ENCODE measurements at places on chromosomes 16 and 17.

DNA sequence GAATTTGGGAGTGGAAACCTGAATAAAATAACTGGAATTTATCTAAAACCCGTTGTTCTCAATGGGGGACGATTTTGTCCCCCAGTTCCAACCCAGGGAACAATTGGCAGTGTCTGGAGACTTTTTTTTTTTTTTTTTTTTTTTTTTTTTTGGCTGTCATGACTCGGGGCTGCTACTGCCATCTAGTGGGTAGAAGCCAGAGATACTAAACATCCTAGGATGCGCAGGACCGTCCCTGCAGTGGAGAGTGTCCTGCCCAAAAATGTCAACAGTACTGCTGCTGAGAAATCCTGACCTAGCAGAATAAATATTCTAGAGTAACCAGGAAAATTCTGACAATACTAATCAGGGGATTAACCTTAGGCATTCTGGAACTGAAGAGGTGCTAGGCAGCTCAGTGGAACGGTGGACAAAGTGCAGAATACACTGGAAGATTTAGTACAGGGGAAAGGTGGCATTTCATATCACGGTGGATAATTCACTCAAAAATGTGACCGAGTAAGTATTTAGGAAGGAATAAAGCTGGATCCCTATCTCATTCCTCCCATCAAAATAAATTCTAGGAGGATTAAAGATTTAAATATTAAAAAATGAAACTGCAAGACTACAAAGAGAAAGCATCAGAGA lies 107.6 kb downstream of the SPECC1 start:
- DNase-seq, result no peak

GRCh38 chr16:1534021-1535020 lies 855 bp downstream of the TMEM204 start:
- no peak for DNase-seq

- no peak for DNase-seq
Observed at GRCh38 chr16:31508706-31509195, 560 bp upstream of the RUSF1 start.

- no peak for DNase-seq
Observed at GRCh38 chr17:74972107-74972972, at the start of gene HID1. TSS of gene HID1 (minus strand) at chr17:74972759. CDS start at chr17:74972656, 103 bp downstream.

- DNase-seq, result no peak
Observed at GRCh38 chr17:63480826-63481487, 4.1 kb downstream of the ACE start.

- DNase-seq, result no peak
Observed at GRCh38 chr17:1807890-1808289, 21.8 kb downstream of the SMYD4 start.

DNA sequence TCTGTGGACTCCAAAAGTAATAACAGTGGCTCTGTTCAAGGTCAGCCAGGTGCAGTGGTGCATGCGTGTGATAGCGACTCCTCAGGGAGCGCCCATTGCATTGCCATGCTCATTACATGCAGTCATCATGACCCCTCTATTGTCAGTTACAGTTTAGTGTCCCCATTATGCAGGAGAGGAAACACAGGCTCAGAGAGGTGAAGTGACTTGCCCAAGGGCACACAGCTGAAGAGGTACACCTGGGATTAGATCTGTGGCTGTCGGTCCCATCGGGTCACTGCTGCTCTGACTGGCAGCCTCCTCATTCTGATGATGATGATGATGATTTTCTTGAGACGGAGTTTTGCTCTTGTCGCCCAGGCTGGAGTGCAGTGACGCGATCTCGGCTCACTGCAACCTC lies 7.6 kb downstream of the LAT start:
- no peak for DNase-seq

GRCh38 chr16:22206842-22207714 lies 1.0 kb downstream of the EEF2K start:
- peak; percentile 41 for DNase-seq

DNA sequence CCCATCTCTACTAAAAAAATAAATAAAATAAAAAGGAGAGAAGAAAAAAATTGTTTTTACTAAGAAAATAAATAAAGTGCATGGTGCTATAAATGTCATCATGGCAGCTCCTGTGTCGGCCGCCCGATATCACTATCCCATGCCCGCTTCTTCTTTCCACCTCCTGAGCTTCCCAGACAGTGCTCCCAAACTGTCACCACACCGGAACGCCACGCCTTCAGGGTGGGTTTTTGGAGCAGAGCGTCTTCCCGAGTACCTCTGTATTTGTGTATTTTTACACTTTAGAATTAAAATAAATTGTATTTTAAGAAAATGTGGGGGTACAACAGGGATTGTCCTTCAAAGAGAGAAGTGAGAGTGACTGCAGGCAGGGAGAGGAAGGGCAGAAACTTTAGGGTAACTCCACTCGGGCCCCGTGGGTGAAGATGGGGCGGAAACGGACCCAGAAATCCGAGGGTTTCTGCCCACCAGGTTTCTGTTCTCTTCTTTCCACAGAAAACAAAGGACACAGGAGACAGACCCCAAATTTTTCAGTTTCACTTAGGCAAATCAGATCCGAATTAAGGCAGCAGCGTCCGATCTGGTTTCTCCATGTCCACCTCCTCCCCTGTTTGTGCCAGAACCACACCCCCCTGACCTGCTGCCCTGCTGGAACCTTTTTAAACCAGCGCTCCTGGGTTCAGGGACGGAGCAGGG lies 3.6 kb upstream of the ITGAX start:
- DNase-seq, result no peak

DNA sequence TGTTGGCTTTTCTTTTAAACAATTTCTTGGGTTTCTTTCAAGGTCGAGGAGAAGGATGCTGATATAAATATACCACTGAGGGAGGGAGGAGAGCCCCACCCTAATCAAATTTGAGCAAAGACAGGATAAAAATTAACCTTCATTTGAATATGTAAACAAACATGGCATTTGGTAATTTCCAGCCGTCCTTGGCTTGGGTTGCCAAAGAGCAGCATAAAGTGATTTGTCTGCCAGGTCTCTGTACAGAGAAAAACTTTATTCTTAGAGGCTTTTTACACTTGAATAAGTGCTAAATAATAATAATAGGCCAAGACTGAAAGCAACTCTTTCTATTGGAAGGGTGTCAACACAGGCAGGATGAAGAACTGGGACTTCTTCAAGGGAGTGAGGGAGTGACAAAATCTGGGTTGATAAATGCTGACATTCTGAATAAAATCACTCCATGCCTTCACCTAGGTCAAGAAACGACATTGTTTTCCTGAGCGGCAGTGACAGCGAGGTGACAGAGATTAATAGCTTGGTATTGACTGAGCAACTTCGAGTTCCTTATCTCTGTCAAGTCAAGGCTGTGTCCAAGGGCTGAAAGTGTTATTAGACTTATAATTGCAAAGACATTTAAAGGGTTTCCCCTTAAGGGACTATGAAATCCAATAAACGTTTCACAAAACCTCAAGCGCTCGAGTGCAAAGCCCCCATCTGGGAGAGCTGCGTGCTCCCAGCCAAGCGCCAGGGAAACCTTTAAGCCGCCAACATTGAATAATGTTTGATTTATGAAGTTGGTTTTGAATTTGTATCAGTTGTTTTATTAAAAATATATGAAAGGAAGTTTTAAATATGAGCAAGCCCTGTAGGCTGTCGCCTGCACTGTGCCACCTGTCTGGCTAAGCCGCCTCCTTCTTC lies 269.5 kb upstream of the N4BP1 start:
- no peak for DNase-seq

DNA sequence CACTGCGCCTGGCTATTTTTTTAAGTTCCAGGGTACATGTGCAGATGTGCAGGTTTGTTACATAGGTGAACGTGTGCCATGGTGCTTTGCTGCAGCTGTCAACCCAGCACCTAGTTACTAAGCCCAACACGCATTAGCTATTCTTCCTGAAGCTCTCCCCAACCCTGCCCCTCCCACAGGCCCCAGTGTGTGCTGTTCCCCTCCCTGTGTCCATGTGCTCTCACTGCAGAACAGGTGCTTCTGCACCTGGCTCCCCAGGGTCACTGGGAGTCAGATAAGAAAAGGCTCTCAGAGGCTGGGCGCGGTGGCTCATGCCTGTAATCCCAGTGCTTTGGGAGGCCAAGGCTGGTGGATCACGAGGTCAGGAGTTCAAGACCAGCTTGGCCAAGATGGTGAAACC lies 6.2 kb downstream of the HASPIN start:
- DNase-seq, result no peak

DNA sequence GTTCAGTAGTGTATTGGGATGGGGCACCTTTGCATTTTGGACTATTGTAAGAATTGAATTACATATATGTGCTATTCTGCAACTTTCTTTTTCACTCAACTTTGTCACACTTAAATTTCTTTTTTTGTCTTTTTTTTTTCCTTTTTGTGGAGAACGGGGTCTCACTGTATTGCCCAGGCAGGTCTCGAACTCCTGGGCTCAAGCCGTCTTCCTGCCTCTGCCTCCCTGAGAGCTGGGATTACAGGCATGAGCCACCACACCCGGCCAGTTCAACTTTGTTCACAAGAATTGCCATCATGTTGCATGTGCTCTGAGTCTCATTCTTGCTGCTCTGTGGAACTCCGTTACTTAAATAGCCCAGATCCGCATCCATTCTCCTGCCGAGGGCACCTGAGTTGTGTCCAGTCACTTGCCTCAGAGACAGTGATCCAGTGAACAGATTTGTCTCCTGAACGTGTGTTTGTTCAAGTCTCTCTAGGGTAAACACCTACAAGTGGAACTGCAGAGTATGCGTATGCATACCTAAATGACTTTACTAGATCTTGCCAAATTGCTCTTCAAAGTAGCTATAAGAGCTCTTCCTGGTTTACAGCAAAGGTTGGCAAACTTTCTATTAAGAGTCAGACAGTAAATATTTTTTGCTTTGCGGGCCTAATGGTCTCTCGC lies 3.4 kb upstream of the SLC38A10 start:
- no peak for DNase-seq

DNA sequence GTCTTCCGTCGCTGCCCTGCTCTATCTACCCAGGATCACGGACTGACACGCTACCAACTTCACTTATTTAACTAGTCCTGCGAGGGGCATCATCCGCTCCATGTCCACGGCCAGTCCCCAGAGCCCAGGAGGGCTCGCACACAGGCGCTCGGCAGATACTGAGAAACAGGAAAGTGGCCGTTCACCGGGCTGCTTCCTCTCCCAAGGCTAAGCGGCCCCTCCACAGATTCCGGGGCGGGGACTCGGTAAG lies 388 bp downstream of the OXLD1 start:
- DNase-seq, result no peak

DNA sequence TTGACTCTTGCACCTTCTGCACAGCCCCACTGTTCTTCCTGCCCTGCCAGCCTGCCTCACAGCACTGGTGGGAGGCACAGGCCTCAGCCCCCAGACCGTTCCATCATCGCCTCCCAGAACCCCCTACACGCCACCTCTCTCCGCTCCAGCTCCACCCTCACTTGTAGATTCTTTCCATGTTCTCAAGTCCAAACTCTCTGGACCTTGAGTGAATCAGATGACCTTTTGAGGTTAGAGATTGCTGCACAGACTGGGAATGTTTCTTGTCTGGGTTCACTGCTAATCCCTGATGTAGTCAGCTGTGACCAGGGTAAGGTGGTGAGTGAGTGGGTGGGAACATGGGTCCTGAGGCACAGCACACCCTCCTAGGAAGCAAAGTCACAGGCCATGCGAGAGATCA lies 272.4 kb downstream of the IRF8 start:
- no peak for DNase-seq

GRCh38 chr16:73157861-73158260 lies 109.9 kb upstream of the ZFHX3 start:
- no peak for DNase-seq

- no peak for DNase-seq
Observed at GRCh38 chr16:53565296-53565863, 62.4 kb upstream of the AKTIP start.

- no peak for DNase-seq
Observed at GRCh38 chr17:41982026-41982760, 15.6 kb downstream of the CNP start.
